Left lobe of liver (tissue), 2 donors: ENCODE measurements at places on chromosomes 6 and 20. TPM values are rescaled to one million over a fixed set of nuclear protein-coding genes. Genes with fewer than 3 reads are reported as not detected.

ETV7 gene
- total RNA-seq: 0.13 TPM

LRRC73 gene
- total RNA-seq: 0.40 TPM

FHL5 gene
- total RNA-seq: 0.23 TPM

SLC4A11 gene
- total RNA-seq: 0.18 TPM

PDYN gene
- not detected for total RNA-seq

TMC2 gene
- not detected for total RNA-seq

SLC24A3 gene
- 0.35 TPM for total RNA-seq

EDN1 gene
- 0.33 TPM for total RNA-seq

VGLL2 gene
- total RNA-seq: not detected

SIRPB1 gene
- 0.40 TPM for total RNA-seq

TCF21 gene
- 0.78 TPM for total RNA-seq

PCSK2 gene
- 0.05 TPM for total RNA-seq

GRCh38 chr6:41599015-41599851, 39.0 kb upstream of the MDFI start:
- no peak for DNase-seq

DNA sequence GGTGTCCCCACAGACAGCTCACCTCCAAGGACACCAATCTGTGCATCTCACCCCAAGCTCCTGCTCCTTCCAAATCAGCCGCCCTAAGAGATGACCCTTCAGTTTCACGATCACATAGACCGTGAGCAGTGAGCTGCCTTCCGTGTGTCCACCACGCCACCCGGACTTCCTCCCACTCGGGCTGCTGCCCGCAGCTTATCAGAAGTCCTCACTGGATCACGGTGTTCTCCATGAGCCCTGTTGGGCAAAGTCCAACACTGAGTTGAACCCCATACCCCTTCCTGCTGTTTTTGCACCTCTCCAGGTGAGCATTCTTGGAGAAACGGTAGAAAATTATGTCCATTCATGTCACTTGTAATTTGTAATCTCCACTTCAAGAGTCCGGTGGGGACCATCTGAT, 234.4 kb downstream of the SMOC2 start:
- peak; percentile 15 for DNase-seq

GRCh38 chr6:128394167-128394566, 126.2 kb downstream of the PTPRK start:
- DNase-seq: no peak

- no peak for DNase-seq
Measured at GRCh38 chr20:3071610-3072529, at the start of gene OXT. TSS of gene OXT (plus strand) at chr20:3071620. CDS start at chr20:3071656, 36 bp downstream.

DNA sequence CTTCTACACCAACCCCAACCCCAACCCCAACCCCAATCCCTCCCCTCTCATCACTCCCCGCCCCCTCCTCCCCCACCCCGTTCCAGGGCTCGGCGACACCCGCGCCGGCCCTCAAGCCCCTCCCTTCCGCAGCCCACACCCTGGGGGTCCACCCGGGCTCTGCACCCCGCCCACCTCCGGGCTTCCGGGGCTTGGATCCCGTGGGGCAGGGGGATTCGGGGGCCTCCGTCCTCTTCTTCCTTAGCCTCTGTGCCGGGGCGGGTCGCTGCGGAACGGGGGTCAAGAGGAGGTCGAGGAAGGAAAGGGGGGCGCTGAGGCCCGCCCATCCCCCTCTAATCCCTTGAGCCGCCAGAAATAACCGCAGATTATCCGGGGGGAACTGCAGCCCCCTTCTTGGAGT, 690 bp downstream of the TULP1 start:
- DNase-seq: no peak

DNA sequence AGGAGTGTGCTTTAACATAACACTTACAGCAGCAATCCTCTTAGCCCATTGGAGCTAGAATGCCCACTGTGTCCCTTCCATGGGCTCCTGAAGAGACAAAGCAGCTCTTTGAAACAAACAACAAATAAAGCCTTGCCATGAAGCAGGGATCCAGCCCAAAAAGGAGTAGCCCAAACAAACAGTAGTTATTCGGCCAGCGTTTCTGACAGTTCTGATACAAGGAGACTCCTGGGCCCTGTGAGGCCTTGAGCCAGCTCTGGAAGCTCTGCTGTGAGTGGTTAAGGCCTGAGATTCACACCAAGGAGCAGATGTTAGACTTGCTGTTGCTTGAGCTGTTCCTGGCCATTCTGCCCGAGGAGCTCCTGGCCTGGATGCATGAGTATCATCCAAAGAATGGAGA, 16.9 kb upstream of the ZSCAN16 start:
- DNase-seq: no peak

DNA sequence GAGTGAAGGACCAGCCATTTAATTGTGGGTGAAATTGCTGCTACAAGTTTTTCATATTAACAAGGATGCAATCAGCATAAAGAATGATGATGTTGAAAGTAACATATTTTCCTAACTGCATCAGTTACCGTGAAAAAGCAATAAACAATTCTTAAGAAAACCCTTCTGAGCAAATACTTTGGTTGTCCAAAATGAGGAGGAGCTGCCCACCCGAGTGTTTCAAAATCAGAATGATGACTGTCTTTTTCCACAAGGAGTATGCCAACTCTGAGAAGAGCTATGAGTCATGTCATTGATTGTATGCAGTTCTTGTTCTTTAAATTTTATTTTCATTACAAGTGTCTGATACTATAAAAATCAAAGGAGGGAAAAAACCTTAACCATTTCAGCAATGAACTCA, 470.5 kb downstream of the COL12A1 start:
- DNase-seq: no peak

- DNase-seq: no peak
Measured at GRCh38 chr6:57303931-57304681, 13.3 kb upstream of the PRIM2 start.

- no peak for DNase-seq
Measured at GRCh38 chr20:41081276-41081814, 52.7 kb downstream of the TOP1 start.

DNA sequence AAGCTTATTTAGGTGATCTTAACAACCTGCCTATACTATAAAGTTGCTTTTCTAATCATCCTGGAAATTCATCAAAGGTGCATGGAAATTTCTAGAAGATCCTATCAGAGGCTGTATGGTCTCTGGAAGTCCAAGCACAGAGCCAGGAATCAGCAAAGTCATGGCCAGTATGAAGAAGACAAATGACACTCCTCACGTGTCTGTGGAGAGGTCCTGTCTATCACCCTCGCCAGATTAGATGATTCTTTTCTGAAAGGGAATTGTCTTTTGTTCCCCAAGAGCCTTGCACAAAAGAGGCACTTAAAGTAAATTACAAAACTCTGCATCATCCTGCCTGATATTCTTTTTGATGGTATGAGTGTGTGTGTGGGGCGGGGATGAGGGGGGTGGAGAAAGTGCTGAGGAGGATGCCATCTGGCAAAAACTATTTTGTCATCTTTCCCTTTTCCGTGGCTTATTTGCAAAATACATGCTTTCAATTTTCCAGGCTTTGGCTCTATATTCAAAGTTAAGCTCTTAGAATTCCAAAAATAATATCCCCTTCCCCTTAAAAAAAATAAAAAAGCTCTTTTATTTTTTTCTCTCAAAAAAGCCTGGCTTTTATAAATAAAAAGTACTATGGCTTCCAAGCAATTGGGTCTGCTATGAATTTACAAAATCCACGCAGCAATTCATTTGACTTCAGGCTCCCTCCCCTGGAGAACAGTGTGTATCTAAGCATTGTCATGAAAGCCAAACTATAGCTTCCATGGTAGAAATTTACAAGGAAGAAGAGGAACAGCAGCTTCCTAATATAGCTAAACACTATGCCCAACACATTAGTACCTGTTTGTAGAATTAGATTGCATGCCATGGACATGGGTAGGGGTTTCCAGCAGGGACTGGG, 185.2 kb upstream of the ARG1 start:
- no peak for DNase-seq

DNA sequence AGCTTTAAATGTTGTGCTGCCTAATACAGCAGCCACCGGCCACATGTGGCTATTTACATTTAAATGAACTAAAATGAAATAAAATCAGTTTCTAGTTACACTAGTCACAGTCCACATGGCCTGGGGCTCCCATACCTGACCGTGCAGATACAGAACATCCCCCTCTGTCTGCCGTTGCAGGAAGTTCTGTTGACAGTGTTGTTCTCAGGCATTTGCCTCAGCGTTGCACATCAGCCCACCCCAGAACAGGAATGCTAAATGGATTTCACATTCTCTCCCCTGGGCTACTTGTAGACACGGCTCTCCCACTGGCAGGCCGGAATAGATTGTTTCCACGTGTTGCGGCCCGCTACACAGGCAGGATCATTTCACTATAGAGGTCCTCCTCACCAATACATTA, 26.3 kb downstream of the JAG1 start:
- no peak for DNase-seq
